ENCODE measurements at places on chromosomes 13 and 19. TPM values are rescaled to one million over a fixed set of nuclear protein-coding genes. Genes with fewer than 3 reads are reported as not detected.

DNA sequence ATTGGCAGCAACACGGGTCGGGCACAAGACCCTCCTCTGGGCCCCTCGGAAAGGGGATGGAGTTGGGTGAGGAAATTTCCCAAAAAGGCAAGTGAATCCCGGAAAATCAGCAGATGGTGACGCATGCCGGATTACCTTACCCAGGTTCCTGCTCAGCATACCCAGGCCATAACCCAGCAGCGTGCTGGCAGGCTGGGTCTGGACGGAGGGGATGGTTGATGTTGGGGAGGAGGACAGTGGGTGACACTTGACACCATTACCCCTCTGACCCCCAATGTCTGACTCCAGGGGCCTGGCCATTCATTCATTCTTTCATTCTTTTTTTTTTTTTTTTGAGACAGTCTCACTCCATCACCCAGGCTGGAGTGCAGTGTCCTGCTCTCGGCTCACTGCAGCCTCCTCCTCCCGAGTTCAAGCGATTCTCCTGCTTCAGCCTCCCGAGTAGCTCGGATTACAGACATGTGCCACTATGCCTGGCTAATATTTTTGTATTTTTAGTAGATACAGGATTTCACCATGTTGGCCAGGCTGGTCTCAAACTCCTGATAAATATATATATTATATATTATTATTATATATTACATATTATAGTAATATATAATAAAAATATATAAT is 799 bp downstream of the PVR start:
- peak; percentile 64 for DNase-seq

Gene C19orf38
- total RNA-seq = 0.13 TPM

Gene SLC25A30
- 9.4 TPM for total RNA-seq

Gene LRRC63
- not detected for total RNA-seq

GRCh38 chr13:63843766-63844699 is 2428.4 kb upstream of the PCDH20 start:
- no peak for DNase-seq

DNA sequence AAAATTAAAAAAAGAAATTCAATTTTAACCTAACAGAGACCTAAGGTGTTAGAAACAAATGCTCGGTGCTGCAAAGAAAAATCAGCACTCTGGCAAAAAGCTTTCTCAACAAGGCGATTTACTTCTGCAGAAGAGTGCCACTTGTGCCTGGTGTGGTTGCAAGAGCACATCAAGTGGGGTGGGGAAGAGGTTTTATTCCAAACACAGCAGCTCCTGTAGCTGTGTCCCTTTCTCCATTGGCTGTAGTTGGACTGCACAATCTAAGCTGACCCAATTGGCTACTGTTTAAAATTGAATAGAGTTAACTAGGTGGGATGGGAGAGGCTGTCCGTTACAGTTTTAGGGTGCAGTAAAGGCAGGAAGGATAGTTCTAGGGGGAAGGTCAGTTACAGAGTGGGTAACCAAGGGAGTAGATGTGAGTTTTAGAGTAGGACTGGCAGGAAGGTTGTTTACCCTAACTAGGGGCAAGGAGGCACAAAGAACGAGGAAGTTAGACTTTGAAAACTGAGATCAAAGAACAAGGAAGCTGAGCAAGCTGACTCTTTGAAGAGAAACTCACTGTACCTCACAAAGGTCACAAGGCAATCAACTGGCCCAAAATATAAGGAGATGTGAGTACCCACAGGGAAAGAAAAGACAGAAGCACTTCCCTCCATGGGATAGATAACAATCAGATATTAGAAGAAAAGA is 145.7 kb downstream of the LIG4 start:
- DNase-seq = no peak

DNA sequence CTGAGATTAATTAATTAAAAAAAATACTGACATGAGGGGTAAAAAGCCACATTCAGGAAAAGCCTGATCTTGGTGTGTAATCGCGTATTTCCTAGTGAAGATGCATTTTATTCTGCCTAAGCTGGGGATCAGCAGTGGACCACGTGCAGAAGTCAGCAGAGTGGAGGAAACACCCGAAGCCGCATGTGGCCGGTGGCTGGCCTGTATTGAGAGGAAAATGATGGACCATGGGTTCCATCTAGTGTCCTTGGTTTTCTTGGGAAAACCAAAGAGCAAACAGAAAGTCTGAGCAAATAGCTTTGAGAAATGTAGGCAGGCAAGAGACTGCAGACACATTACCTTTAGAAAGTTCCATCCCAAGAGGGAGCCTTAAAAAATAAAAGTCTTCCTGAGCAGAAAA is 23.7 kb upstream of the SHISA2 start:
- no peak for DNase-seq

Gene SIGLEC6
- not detected for total RNA-seq

Gene R3HDM4
- 47.7 TPM for total RNA-seq

Gene ETV2
- under 0.01 TPM for total RNA-seq

GRCh38 chr19:23378948-23379347 is 16.3 kb downstream of the ZNF91 start:
- no peak for DNase-seq

GRCh38 chr13:23984546-23984945 is 87.2 kb upstream of the C1QTNF9B start:
- DNase-seq = no peak

DNA sequence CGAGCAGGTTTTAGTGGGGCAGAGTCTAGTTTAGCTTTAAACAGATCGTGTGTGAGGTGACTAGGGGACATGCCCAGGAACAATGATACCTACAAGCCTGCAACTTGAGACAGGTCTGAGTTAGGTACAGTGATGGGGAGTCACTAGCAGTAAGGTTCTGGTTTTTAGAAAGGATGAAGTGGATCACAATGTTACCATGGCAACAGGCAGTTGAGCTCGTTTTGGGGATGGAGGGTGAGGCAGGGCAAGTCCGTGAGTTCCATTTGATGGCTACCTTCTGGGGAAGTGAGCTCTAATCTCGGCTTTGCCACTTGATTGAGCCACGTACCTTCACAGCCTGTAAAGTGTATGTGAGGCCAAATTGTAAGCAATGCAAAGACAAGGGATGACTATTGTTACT is 76.0 kb upstream of the GTF3A start:
- no peak for DNase-seq

DNA sequence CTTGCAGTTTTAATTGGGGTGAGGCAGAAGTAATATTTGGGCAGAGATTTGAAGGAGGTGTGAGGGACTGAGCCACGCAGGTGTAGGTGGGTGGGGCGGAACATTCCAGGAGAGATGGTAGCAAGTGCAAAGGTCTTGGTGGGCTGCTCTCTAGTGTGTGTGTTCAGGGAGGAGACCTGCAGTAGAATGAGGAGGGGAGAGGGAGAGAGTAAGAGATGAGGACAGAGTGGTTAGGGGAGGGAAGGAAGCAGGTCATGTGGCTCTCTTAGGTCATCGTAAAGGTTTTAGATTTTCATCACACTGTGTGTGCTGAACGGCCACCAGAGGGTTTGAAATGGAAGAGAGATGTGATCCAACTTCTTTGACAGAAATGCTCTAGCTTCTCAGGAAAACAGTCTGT is 33.5 kb downstream of the WASF3 start:
- no peak for DNase-seq

GRCh38 chr13:33188093-33188882 is 97.3 kb downstream of the STARD13 start:
- DNase-seq = peak; percentile 57

- DNase-seq = peak; percentile 24
Observed at GRCh38 chr19:15107061-15108010, at the start of gene SYDE1. Gene SYDE1, plus strand, starts transcription at chr19:15107401. Its CDS starts 33 bp downstream, at chr19:15107434.

Gene LHB
- total RNA-seq = 0.89 TPM

Gene PCP2
- total RNA-seq = not detected

Gene IZUMO2
- not detected for total RNA-seq

GRCh38 chr13:100399455-100399854 is 189.1 kb downstream of the GGACT start:
- no peak for DNase-seq

Gene MPV17L2
- 7.2 TPM for total RNA-seq

GRCh38 chr13:19596960-19597361 is 35.6 kb upstream of the TPTE2 start:
- no peak for DNase-seq

- no peak for DNase-seq
Observed at GRCh38 chr13:75417012-75417384, 65.0 kb downstream of the TBC1D4 start.

Gene HSPB6
- total RNA-seq = 0.25 TPM

GRCh38 chr13:35365883-35366282 is 110.6 kb downstream of the MAB21L1 start:
- no peak for DNase-seq

Gene SPC24
- 31.1 TPM for total RNA-seq

GRCh38 chr19:49064768-49065611 is at the start of gene NTF4:
Gene NTF4, minus strand, starts transcription at chr19:49064818. Its CDS starts 2,821 bp downstream, at chr19:49061997.
- DNase-seq = no peak

Gene ZNF154
- total RNA-seq = 0.13 TPM

- no peak for DNase-seq
Observed at GRCh38 chr19:9941231-9941630, 4.9 kb upstream of the OLFM2 start.
